ENCODE measurements at places on chromosomes 3 and 15.

GRCh38 chr3:112958811-112959560, 15.9 kb downstream of the CD200R1 start:
- DNase-seq = no peak

DNA sequence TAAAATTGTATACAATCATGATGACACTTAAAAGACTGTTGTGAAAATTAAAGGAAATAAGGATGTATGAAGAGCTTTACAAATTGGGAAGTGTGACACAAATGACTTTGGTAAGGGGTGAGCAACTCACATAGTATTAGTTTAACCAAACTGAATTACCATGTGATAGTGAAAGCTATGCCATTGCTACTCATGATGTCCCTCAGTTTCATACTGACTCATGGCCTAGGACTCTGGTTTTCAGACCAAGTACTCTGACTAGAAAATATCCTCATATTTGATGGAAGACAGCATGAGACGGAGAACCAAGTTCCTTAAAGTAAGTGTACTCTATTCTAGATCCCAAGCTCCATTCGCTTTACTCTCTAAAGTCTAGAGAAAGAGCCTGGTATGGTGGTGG, 203.2 kb upstream of the ICE2 start:
- no peak for DNase-seq

DNA sequence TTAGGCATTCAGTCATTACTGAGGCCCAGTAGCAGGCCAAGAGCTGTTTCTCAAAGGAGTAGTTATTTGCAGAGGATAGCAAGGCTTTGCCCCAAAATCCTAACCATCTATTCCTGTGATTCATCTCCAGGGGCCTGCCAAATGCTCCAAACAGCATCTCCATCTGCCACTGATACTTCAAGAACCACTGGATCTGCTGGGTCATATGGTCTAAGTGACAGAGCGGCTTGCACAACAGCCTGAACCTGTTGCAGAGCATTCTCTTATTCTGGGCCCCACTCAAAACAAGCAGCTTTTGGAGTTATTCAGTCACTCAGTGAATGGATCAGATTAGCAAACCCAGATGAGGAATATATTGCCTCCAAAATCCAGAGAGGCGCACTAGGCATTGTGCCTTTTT, 68.8 kb upstream of the ALDH1A3 start:
- no peak for DNase-seq

DNA sequence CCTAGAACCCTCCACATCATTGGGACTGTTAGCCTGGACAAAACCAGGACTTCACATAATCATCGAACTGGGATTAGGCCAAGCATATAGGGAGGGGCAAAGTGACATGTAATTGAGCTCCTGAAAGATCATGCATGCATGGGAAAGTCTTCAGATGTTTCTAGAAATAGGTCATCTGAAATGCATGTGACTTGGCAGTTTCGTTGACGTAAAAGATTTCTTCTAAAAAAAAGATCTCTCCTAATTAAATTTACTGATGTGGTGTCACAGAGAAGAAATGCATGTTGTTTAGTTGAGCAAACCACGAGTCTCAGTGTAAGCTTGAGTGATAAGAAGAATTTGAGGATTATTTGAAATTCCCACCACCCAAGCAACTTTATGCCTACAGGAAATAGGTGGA, 70.0 kb upstream of the LIMD1 start:
- DNase-seq = no peak

DNA sequence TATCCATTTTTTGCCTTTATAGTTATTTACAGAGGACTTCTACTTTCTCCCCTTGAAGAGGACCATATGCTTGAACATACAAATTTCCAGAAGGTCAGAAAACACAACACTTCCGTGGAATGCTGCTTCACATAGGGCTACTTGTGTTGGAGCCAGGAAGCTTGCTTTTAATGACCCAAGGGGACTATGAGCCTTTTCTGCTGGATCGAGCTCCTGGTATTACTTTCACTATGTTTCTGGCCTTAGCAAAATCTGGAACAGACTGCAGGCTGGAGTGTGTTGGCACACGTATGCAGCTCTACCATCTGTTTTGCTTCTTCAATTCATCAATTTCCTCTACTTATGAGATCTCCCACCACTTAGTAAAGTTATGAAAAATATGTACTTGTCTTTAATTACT, 69.3 kb upstream of the CBLB start:
- peak; percentile 76 for DNase-seq

- DNase-seq = no peak
These were observed 128.3 kb downstream of the LIPC start for GRCh38 chr15:58559904-58560588.

DNA sequence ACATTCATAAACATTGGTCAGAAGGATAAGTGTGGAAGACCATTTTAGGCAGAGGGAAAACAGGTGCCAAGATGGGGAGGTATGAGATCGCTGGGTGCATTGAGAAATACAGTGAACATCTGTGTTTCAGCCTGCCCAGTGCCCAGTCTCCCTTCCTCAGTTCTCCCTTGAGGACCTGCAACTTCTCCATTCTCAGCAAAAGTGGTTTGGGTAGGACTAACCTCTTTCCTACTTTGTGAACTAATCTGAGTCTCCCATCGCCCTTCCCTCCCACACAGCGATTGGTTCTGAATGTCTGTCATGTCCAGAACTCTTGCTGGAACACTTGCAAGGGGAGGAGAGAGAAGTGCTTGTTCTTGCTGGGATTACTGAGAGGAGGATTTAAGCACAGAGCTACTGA, 10.9 kb upstream of the CCNL1 start:
- no peak for DNase-seq

GRCh38 chr3:56590814-56591213, 33.8 kb downstream of the CCDC66 start:
- no peak for DNase-seq

- DNase-seq = no peak
These were observed 80.5 kb upstream of the RORA start for GRCh38 chr15:61309617-61310016.

- DNase-seq = no peak
These were observed 19.5 kb downstream of the SEC22C start for GRCh38 chr3:42562047-42562907.

GRCh38 chr15:22855791-22856190, 17.3 kb downstream of the NIPA2 start:
- DNase-seq = no peak

DNA sequence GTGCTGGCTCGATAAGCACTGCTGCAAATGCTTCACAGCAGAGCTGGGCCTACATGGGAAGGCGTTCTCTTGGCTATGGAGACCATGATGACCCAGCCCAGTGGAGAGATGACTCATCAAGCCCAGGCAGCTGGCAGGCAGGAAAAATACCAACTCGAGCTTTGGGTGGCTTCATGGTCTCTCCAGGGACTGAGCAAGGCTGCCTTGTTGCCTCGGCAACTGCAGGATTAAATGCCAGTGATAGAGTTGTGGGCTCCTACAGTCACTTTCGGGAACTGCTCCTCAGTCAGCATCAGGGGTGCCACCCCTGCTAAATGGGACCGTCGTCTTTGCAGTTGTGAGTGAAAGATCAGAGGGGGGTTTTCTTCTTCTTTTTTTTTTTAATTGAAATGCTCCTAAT, 54.6 kb upstream of the MYZAP start:
- DNase-seq = no peak

DNA sequence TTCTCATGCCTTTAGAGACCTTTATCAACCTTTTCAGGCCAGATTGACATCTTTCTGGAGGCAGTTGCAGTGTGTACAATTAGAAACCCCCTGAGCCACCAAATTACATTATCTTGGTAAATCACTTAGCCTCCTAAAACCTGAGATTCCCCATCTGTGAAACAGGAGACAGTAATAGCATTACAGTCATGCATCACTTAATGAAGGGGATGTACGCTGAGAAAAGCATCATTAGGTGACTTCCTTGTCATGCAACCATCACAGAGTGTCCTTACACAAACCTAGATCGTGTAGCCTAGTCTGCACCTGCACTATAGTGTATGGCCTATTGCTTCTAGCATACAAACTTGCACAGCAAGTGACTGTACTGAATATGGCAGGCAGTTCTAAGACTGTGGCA, 400.8 kb upstream of the CNTN3 start:
- DNase-seq = no peak

DNA sequence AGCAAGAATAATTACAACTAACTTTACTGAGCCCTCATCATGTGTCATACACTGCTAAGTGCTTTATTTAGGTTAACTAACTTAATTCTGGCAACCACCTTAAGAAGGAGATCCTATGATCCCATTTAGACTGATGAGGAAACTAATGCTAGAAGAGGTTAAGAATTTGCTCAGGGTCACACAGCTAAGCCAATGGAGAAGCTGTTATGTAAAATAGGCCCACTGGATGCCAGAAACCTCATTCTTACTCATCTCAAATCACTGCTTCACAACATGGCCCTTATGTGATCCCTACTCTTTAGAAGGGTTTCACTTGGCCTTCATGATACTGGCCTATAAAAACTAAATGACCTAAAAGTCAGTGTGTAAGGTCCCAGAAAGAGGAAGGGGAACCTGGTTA, 41.2 kb downstream of the IMPG2 start:
- no peak for DNase-seq

DNA sequence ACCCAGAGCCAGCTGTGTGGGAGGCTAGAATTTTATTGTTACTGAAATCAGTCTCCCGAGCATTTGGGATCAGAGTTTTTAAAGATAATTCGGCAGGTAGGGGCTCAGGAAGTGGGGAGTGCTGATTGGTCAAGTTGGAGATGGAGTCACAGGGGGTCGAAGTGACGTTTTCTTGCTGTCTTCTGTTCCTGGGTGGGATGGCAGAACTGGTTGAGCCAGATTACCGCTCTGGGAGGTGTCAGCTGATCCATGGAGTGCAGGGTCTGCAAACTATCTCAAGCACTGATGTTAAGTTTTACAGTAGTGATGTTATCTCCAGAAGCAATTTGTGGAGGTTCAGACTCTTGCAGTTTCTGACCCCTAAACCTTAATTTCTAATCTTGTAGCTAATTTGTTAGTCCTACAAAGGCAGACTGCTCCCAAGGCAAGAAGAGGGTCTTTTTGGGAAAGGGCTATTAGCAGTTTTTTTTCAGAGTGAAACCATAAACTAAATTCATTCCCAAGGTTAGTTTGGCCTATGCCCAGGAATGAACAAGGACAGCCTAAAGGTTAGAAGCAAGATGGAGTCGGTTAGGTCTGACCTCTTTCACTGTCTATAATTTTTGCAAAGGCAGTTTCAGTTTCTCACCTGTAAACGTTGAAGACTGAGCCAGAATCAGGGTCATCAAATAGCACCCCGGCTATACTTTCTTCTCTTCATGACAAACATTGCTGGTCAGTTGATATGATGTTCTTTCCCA, 28.2 kb downstream of the FLNB start:
- DNase-seq = no peak

- no peak for DNase-seq
These were observed 530.2 kb downstream of the MCTP2 start for GRCh38 chr15:94761574-94761973.

DNA sequence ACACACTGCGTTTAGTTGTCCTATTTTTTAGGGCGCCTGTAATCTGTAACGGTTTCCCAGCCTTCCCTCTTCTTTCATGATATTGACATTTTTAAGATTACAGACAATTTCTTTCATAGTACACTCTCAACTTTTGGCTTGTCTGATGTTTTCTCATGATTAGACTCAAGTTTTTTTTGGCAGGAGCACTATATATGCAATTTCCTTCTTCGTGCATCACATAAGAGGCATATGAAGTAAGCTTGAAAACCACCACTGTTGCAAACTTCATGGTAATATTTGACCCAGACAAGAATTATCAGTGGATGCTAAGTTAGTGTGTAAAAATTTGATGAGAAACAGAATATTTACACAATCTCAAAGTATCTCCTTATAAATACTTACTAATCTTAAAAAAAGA, 119.2 kb upstream of the CMC1 start:
- DNase-seq = no peak

DNA sequence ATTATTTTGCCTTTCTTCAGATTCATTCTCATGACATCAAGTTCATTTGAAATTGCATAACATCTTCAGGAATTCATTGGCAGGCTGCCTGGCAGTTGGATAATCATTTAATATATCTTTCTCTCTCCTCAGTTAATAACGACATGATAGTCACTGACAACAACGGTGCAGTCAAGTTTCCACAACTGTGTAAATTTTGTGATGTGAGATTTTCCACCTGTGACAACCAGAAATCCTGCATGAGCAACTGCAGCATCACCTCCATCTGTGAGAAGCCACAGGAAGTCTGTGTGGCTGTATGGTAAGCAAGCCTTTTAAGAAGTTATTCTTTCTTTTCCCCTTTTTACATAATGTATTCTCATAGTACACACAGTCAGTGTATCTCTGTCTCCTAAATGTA, 38.2 kb downstream of the TGFBR2 start:
- no peak for DNase-seq

GRCh38 chr15:71874245-71874644, 63.9 kb downstream of the NR2E3 start:
- no peak for DNase-seq

- DNase-seq = peak; percentile 17
These were observed 11.6 kb downstream of the EPB42 start for GRCh38 chr15:43209059-43209824.

- no peak for DNase-seq
These were observed 216.0 kb downstream of the SNRPN start for GRCh38 chr15:25170781-25171110.

DNA sequence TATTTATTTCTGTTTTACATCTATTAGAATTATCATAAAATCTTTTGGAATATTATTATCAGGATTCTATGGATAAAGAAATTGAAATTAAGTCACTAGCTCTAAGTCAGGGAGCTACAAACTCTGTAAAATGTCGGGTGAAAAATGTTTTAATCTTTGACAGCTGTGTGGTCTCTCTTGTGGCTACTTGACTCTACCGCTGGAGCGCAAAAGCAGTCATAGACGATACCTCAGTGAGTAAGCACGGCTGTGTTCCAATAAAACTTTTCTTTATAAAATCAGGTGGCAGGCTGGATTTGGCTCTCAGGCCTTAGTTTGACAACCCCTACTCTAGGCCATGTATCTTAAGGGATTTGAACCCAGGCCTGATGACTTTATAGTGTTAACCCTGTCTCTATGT, 88.5 kb upstream of the PFN2 start:
- no peak for DNase-seq

DNA sequence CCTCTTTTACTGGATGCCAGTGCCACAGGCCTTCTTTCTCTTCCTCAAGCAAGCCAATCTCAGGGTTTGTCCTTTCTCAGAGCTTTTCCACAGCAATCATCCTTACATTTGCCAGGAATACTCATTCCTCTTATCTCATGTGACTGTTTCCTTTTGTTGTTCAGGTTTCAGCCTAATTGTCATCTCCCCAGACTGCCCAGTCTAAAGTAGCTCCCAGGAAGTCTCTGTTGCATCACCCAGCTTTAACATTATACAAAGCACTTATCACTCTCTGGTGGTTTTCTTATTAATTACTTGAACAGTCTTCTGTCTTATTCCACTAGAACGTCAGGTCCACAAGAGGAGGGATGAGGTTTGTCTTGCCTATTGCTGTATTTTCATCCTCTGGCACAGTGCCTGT, 65.8 kb downstream of the CADPS start:
- no peak for DNase-seq

DNA sequence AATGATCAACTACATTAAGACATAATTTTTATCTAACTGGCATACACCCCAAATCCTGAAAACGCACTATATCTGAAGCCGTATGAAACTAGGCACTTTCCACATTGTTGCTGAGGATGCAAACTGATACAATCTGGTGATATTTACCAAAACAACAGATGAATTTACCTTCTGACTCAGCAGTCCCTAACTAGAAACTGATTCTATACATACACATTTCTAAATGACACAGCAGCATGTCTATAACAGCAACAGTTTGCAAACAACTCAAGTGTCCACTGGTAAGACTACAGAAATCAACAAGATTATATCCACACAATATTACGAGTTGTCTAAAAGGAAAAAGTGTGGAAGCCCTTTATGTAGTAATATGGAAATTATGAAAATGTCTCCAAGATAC, 22.9 kb downstream of the SECISBP2L start:
- no peak for DNase-seq
